Stimulated activated CD4-positive, alpha-beta T cell treated with anti-CD3 and anti-CD28 coated beads, Interleukin-1b, Interleukin-23, amount 100 ng/mL, for 24 hours (primary cell): ENCODE measurements at places on chromosomes 3 and 15.

- DNase-seq: no peak
Observed at GRCh38 chr15:38745126-38745525, 180.5 kb upstream of the RASGRP1 start.

DNA sequence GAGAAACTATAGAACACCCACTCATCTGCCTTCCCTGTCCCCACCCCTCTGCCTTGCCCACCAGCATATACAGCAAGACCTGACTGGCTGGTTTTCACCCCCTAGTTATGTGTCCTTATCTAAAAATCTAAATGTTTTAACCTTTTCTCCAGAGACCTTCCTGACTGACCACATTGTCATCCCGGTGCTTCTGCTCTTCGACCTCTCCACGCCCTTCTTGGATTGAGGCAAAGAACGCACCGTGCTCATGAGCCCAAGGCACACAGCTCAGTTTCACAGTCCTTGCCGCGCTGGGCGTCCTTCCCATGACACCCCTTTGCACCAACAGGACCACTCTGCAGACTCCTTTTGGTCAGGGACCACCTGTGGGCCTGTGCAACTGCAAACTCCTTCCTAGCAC is 62.7 kb downstream of the B3GNT5 start:
- DNase-seq: no peak

DNA sequence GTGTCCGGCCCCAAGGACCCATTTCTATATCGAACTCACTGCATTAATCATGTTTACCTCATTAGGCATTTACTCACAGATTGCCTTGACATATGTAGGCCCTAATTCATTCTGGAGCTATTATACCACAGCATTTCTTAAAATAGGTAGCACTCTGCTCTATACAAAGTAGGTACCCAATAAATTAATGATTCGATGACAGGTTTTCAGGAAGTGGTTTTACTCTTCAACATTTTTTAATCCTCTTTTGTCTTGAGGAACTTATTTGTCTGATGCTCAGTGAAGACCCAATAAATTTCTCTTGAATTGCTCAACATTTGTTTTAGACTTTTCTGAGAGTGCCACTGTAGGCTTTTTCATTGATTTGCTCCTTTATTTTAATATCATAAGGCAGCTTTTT is 12.1 kb downstream of the TGFBR2 start:
- no peak for DNase-seq

DNA sequence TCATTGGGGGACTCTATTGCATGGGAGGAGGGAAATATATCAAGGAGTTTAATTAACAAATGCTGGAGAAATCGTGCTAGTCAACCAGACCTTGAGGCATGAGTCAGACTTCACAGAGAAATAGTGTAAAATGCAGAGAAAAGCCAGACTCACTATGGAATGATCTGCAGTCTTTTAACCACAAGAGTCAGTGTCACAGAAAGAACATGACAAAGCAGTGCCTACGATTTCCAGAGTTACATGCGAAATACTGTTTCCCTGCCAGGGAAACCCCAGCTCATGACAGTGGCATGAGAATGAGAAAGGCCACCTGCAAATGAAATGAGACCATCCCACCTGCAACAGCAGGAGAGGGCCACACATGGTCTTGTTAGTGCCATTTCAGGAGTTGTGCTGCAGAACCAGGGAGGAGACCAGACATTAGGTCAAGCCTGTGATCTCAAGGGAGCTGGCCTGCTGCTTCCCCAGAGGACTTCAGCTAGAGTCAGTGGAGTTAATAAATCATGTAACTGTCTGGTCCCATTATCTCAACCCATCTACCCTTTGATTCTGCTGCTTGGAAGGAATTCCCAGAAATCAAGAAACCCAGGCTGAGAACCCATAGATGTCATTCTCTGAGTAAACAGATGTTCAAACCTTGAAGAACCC is 79.0 kb downstream of the ERC2 start:
- no peak for DNase-seq

DNA sequence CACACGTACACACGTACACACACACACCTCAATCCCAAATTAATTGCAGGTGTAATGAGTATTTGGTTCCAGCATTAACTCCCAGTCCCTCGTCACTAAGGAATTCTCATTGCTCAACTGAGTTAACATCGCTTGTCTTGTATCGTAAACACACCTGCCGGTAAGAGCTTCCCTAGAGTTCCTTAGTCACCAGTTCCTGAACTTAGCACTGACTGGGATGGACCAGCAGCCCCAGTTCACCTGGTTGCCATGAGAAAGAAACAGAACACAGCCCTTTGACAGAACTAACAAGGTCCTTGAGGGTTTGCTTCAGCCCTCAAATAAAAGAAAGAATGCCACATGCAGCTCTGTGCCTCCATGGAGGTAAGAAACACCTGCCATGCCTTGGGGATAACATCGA is 66.3 kb upstream of the SLCO3A1 start:
- DNase-seq: no peak

GRCh38 chr3:13588993-13589392 is 40.1 kb downstream of the FBLN2 start:
- DNase-seq: no peak

GRCh38 chr3:122313281-122313680 is 11.8 kb upstream of the CSTA start:
- no peak for DNase-seq

- DNase-seq: no peak
Observed at GRCh38 chr3:50221411-50222168, 14.4 kb upstream of the GNAI2 start.

DNA sequence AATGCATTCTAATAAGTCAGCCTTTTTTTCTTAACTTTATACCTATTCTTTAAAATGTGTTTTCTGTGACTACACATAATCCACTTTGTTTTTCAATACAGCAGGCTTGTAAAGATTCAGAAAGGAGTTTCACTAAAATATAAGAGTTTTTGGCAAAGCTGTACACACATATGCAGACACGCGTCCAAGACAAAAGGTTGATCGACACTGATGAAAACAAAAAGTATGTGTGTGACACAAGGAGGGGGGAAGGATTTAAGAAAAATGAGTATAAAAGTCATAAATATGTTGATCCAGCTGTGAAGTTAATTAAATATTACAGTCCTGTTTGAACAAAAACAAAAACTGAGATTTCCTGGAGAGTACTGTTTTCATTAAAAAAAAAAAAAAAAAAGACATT is 294.5 kb upstream of the RARB start:
- DNase-seq: no peak

GRCh38 chr3:143333367-143333766 is 213.8 kb downstream of the CHST2 start:
- no peak for DNase-seq

GRCh38 chr15:43209059-43209824 is 11.6 kb downstream of the EPB42 start:
- DNase-seq: no peak

- DNase-seq: no peak
Observed at GRCh38 chr3:21434310-21434709, 316.7 kb downstream of the ZNF385D start.

DNA sequence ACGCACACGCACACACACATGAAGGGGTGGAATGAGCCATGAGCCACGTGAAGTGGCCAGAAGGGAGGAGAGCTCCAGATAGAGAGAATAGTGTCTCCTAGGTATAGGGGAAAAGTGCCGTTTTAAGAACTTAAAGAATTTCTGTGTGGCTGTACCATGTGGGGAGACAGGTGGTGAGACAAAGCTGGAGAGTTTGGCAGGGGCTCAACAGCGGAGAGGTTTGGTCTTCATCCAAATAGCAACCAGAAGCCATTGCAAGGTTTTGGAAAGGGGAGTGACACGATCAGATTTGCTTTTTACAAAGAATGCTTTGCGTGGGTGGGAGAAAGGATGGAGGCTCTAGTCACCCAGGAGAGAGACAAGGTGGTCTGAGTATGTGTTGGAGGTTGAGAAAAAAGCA is 146.0 kb downstream of the IL20RB start:
- DNase-seq: no peak

- DNase-seq: no peak
Observed at GRCh38 chr3:33149342-33149741, 35.5 kb downstream of the CRTAP start.

GRCh38 chr15:29131840-29132420 is 137.7 kb downstream of the NSMCE3 start:
- no peak for DNase-seq

DNA sequence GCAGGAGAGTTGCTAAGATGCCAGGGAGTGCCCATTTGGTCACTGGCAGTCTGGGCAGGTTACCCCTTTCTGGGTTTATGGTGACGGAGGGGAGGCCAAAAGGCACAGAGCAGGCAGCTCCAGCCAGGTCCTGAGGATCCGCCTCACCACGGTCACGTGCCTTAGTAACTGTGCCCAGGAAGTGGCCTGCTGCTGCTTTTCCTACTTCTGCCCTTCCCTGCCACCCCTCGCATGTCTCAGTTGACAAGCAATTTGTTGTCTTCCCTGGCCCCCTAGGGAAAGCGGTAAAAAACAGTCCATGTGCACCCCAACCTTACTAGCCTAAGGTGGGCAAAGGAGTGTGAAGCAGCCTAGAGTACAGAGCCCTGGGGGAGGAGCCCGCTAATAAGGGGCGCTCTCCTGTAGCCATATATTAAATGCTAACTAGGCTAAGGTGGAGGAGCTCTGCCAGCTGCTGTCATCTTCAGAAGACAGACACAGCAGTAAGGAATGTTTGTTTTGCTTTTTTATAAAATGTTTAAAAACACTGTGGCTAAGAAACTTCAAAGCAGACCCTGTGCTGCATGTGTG is 9.1 kb upstream of the LIPH start:
- DNase-seq: no peak

DNA sequence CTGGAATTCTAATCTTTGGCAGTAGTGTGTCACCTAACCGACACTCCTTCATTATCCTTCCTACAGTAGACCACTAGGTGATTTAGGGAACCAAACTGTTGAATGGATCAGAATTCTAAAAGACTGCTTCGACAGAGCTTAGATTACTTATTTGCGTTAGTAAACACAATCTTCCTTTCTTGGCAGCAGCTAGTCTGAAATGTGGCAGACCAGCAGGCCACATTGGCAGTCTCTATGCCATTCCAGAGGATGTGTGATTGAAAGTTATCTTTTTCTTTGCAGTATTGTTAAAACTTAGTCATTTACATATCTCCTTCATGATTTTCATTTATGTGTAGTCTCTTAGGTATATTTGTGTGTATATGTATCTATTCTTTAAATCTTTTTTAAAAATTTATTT is 23.6 kb downstream of the MBNL1 start:
- DNase-seq: no peak

DNA sequence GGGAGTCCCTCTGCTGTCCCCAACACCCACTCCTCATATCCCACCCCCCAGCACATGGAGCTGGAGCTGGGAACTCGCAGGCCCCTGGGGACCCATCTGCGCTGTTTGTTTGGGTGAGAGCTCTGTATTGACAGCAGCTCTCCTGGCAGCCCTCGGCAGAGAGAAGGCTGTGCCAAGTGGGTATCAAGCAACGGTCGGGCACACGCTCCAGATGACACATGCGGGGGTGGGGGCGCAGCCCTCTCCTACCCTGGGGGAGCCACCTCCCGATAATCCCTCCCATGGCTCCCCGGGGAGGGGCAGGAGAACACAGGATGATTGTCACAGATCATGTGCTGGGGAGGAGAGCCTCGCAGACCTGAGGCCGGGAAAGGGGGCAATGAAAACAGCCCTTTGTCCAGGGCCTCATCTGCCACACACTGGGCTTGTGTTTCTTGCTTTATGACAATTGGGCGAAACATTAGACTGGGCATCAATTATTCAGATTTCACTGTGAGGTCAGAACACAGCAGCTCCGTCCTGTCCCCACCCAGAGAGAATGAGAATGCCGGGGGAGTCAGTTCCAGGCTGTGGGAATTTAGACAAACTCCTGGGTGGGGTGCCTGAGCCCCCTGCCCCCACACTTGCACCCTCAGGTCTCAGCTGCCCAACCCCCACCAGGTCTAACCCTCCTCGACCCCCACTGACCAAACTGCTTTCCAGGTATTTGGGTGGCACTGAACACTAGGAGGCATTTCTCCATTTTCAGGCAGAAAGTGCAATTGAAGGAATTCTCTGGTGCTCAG is 46.4 kb upstream of the KLF13 start:
- DNase-seq: no peak

GRCh38 chr15:97652041-97652440 is 308.5 kb upstream of the ARRDC4 start:
- DNase-seq: no peak

- no peak for DNase-seq
Observed at GRCh38 chr3:14410106-14410502, 7.7 kb downstream of the SLC6A6 start.

GRCh38 chr3:152202976-152203626 is 65.6 kb upstream of the MBNL1 start:
- no peak for DNase-seq

DNA sequence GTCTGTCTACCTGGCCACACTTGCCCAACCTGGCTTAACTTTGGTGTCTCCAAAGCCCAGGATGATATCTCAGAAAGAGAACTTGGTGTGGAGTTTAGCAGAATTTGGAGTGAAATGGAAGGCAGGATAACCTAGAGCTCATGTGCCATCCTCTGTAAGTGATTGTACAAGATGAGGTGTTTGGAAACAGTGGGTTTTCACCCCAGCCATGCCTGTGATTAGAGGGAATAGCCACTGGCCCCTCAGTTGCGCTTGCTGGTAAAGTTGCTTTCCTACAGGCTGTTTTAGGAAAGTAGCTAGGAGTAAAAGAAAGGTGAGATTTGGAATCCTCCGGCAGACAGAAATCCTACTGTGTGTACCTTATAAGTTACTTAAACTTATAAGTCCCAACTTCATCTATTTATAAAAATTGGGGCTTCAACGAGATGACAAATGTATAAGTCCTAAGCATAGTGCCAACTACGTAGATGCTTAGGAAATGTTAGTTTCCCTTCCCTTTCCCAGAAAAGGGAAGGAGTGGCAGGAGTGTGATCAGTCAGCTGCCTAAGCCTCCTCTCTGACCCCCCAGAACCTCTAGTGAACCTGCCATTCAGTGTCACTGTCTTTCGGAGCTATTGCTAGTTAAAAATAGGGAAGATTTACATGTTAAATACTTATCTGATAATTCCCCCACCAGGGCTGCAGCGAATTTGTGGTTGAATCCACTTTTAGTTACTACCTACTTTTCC is 13.4 kb upstream of the BMF start:
- DNase-seq: no peak

GRCh38 chr3:69671082-69671952 is 67.9 kb upstream of the MITF start:
- DNase-seq: no peak

DNA sequence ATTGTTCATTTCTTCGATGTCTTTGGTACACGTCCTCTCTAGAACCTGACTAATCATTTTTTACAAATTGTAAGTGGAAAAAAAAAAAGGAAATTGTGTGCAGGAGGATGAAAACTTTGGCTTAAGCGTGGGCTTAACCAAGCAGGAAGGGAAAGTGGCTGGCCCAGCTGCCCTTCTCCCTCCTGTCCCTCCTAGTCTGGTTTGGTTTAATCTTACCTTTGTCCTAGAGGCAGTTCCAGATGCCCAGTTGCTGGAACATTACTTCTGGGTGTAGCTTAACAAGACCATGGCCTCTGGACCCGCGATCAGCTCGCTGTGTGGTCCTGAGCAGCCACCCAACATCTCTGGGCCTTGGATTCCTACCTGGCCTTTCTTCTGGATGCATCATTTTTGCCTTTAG is 15.4 kb downstream of the PAQR5 start:
- no peak for DNase-seq

DNA sequence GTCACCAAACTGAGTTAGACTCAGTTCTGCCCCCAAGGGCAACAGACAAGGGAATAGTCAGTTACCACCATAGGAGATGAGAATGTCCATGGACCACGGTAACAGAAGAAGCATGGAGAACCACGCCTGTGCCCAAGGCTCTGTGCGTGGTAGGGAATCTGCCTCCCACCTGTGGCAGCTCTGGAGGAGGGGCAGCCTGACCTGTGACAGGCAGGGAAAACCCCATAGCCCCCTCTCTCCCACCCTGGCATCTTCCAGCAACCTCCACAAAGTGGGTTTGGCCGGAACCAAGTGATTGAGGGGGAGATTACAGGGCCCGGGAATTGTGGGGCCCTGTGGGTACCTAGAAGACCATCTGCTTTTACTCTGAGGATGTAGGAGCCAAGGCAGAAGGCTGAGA is 14.3 kb upstream of the LTF start:
- DNase-seq: no peak
